Calu3 (cell line): ENCODE measurements at places on chromosomes 4 and X. TPM values are rescaled to one million over a fixed set of nuclear protein-coding genes. Genes with fewer than 3 reads are reported as not detected.

DNA sequence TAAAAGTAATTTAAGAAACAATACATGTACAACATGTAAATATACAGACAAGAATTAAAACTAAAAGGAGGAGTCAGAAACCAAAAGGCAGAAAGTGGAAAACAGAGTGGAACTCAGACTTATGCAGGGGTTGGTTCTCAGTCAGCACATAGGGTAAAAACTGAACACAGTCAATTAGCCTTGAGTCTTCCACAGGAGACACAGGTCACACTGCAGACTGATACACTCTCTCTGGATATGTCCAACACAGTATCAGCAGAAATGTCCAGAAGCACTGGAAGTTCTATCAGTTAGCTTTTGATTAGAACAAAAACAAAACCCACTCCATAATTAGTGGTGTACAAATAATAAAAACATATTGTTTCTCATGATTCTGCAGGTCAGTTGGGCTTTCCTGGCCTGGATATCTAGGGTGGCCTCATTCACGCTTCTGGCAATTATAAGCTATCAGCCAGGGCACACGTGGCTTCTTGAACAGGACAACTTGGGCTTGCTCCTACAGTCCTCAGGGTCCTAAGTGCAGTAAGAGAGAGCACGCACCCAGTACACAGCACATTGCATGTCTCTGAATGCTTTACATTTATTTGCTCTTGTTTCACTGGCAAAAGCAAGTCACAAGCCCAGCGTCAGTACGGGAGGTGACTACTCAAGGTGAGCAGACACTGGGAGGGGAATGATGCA, 21.6 kb downstream of the TEC start:
- no peak for DNase-seq

The GUCY1B1 gene
- 19.3 TPM in 2 replicates for total RNA-seq

DNA sequence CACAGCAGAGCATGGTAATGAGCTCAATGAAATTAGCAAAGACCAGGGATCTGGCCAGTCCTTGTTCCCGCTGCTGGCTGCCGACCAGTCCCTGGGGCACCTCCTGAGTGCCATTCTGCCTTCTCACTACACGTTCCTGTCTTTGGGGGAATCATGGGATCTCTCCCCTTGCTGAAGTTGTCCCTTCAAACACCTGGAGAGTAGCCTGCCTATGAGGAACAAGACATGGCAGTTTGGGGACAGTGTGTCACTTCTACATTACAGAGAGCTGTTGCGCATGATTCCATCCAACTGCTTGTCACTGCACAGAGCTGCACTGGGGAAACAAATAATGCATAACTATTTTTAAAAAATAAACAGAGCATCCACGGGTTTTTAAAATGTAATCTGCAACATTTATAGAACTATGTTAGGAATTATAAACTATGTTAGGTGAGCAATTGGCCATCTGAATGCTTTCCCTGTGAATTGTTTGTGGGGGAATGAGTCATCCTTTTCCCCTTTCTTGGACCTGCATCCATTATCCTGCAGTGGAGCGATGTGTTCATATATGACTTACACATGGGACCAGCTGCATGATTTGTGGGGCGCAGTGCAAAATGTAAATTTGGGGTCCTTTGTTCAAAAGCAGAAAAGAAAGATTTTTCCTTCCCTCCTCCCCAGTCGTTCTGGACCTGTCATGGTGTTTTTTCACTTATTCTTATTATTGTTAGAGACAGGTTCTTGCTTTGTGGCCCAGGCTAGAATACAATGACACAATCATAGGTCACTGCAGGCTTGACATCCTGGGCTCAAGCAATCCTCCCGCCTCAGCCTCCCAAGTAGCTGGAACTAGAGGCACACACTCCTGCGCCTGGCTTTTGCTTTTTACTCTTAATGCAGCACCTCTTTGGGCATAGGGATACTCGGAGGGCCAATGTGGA, 115.0 kb upstream of the TBL1X start:
- no peak for DNase-seq

DNA sequence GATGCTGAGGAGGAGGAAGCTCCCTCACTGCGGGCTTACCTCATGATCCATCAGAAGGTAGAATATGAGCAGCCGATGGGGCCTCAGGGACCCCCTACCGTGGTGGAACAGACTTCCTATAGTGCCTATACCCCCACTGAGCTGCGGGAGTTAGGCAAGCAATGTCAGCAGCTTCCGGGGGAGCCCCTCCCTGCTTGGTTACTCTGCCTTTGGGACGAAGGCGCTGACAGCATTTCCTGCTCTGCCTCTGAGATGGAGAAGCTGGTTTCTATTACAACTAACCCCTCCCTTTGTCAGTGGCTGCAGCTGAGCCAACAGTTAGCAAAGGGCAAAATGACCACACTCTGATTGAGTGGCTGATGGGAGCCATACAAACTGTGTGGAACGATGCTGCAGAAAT, 430.7 kb downstream of the IDS start:
- DNase-seq = no peak
